ENCODE measurements at places on chromosomes 5 and 9.

GRCh38 chr9:131181091-131181681 is 55.8 kb downstream of the NUP214 start:
- DNase-seq: peak; percentile 8

GRCh38 chr9:78788101-78788500 is 491.2 kb downstream of the PSAT1 start:
- DNase-seq: no peak

GRCh38 chr9:95696701-95697100 is 178.8 kb upstream of the ERCC6L2 start:
- DNase-seq: no peak

DNA sequence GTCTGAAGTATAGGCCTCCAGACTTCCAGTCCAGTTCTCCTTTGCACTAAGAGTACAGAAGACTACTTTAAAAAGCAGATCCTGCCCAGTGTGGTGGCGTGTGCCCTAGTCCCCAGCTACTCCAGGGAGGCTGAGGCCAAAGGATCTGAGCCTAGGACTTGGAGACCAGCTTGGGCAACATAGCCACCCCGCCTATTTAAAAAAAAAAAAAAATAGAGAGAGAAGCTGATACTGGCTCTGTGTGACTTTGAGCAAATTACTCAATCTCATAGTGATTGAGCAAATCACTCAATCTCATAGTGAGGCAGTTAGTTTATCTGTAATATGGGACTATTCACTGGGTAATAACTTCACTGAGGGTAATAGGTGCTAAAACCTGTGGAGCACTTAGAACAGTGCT is 43.6 kb upstream of the KDM4C start:
- DNase-seq: peak; percentile 34

DNA sequence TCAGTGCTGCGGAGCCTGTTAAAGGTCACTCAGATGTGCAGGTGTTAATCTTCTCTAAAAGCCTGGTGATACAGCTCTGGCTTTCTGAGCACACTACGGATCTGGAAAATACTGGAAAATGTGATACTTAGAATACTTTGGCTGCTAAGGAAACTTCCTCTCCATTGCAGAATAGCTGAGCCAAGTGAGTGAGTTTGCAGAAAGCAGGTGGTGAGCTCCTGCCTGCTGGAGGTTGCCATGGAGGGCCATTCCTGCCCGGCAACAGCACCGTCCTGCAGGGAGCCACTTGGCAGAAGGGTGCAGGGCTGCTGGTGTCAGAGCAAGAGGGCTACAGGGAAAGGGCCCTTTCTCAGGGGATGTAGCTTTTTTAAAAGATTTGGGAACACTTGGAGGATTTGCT is 40.7 kb downstream of the SECISBP2 start:
- DNase-seq: no peak

DNA sequence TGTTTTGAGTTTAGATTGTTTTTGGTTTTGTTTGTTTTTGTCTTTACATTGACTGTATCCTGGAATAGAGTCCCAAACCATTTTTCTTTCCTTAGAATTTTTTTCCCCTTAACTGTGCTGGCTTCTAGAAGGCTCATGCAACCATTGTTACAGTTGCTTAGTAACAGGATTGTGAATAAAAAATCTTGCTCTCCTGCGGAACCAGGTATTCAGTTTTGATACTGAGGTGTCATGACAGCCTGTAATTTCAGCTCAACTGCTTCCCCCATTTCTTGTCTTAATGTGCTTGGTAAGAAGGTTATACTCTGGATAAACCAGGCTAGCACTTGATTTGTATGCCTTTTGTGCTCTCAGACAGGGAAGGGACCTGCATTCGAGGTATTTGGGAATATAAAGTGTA is 42.1 kb downstream of the FOCAD start:
- DNase-seq: no peak

GRCh38 chr9:129402371-129402739 is 218.5 kb downstream of the C9orf50 start:
- DNase-seq: no peak

GRCh38 chr9:112285056-112285455 is 48.4 kb downstream of the PTBP3 start:
- no peak for DNase-seq

- peak; percentile 28 for DNase-seq
These were observed 3.3 kb downstream of the EXOC3 start for GRCh38 chr5:446066-446882.

- peak; percentile 76 for DNase-seq
These were observed 88.6 kb upstream of the PAPPA start for GRCh38 chr9:116064970-116065369.

GRCh38 chr5:74281166-74281565 is 359.4 kb downstream of the ENC1 start:
- DNase-seq: no peak

- no peak for DNase-seq
These were observed 191.9 kb downstream of the ATP10B start for GRCh38 chr5:160660132-160660531.

DNA sequence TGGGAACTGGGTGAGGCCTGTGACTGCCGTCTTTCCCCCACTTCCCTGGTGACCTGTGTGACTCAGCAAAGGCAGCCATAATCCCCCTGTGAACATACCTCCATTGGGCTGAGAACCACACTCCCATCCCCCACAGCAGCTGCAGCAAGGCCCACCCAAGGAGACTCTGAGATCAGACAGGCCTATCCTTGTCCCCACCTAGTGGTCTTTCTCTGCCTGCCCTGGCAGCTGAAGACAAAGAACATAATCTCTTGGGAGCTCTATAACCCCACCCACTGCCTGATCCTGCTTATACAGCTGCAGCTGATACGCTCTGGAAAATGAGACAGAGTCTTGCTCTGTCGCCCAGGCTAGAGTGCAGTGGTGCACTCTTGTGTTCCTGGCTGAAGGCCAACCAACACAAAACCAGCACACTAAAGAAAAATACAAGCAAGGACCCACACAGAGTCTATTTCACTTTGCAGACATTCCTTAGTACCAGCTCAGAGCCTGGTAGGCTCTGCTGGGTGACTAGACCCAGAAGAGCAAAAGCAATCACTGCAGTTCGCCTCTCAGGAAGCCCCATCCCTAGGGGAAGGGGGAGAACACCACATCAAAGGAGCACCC is 106.7 kb downstream of the MCTP1 start:
- DNase-seq: no peak

GRCh38 chr5:40399349-40399748 is 280.4 kb upstream of the PTGER4 start:
- no peak for DNase-seq

DNA sequence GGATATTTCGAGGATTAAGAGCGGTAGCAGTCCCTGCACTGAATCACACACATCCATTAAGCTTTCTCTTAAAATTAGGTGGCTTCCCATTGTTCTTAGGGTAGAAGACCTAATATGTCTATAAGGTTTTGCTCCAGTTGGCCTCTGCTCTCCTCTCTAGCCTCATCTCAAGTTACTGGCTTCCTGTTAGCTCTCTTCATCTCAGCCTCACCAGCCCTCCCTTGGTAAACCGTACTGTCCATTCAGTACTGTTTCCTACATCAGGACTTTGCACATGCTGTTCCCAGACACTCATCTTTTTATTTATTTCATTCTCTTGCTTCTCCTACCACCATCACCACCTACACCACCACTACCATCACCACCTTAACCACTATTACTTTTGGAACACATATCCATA is 428.6 kb downstream of the PDE4D start:
- no peak for DNase-seq

DNA sequence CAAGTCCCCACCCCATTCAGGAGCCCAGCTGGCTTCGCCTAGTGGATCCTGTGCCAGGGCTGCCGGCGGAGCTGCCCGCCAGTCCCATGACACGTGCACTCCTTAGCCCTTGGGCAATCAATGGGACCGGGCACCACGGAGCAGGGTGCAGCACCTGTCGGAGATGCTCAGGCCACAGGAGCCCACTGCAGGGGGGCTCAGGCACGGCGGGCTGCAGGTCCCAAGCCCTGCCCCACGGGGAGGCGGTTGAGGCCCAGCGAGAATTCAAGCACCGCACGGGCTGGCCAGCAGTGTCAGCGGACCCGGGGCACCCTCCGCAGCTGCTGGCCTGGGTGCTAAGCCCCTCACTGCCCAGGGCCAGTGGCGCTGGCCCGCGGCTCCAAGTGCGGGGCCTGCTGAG is 969.7 kb upstream of the CDH10 start:
- DNase-seq: no peak

GRCh38 chr9:4066120-4066519 is 233.7 kb downstream of the GLIS3 start:
- DNase-seq: peak; percentile 56

All from trophoblast cell (in vitro differentiated cells and primary cell).